AG20443 (cell line): ENCODE measurements at places on chromosomes 7 and 10.

DNA sequence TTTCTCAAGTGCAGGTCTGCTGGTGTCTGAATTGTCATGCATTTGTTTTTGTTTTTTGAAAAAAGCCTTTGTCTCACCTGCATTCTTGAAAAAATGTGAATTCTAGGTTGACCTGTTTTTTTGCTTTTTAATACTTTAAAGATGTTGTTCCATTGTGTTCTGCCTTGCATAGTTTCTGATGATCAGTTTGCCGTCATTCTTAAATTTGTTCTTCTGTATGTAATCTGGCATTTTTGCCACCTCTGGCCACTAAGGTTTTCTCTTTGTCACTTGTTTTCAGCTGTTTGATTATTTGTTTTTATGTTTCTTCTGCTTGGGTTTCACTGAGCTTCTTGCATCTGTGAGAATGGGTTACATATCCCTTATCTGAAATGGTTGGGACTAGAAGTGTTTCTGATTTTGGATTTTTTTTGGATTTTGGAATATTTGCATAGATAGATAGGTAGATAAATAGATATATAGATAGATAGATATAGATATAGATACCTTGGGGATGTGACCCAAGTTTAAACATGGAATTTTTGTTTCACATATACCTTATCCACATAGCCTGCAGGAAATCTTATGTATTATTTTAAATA is 16.5 kb downstream of the MGMT start:
- no peak for DNase-seq

DNA sequence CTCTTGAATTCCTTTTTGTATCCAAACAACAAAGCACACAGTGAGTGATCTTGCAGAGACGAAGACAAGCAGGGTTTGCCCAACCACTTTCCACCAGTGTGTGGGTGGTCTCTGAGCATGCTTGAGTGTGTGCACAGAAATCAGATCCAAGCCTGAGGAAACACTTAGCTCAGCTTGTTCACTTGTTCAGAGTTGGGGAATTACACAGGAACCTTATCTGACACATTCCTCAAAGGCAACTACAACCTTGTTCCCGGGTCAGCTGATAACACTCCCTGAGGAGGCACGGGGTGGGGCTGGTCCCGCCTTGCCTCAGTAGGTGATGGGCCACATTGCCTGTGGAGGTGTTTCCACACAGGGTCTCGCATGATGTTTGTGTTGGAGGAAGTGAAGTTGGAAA is 216.9 kb downstream of the DYNC1I1 start:
- DNase-seq, result no peak

- DNase-seq, result no peak
Observed at GRCh38 chr7:266851-267840, 22.8 kb upstream of the FOXL3 start.

- no peak for DNase-seq
Observed at GRCh38 chr10:9010093-9010492, 955.6 kb downstream of the GATA3 start.

DNA sequence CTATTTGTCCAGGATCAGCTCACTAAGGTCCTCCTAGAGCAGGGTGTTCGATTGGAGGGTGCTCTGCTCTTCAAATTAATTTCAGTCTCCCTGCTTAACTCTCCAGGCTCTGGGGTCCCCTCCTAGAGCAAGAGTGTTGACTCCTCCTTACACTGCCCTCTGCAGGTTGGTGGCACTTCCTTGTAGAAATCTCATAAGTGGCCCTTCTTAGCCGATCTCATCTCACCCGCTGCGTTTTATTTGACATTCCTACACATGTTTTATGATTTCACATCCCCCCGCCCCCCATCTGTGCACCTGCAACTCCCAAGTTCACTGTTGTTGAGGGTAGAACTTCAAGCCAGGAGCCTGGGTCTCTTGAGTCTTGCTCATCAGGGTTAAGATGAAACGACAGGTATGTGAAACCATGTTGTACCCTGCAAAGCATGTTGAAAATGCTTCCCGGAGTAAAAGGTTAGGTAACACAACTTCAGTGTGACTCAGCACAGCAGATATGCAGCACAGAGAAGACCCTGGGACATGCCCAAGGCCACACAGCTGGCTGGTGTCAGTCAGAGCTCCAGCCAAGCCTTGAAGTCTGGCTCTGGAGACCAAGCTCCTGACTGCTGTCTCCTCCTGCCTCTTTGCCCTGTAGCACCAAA is 171.2 kb downstream of the PRKAG2 start:
- DNase-seq, result peak; percentile 73

- DNase-seq, result no peak
Observed at GRCh38 chr7:4172883-4173282, 509.2 kb upstream of the FOXK1 start.

DNA sequence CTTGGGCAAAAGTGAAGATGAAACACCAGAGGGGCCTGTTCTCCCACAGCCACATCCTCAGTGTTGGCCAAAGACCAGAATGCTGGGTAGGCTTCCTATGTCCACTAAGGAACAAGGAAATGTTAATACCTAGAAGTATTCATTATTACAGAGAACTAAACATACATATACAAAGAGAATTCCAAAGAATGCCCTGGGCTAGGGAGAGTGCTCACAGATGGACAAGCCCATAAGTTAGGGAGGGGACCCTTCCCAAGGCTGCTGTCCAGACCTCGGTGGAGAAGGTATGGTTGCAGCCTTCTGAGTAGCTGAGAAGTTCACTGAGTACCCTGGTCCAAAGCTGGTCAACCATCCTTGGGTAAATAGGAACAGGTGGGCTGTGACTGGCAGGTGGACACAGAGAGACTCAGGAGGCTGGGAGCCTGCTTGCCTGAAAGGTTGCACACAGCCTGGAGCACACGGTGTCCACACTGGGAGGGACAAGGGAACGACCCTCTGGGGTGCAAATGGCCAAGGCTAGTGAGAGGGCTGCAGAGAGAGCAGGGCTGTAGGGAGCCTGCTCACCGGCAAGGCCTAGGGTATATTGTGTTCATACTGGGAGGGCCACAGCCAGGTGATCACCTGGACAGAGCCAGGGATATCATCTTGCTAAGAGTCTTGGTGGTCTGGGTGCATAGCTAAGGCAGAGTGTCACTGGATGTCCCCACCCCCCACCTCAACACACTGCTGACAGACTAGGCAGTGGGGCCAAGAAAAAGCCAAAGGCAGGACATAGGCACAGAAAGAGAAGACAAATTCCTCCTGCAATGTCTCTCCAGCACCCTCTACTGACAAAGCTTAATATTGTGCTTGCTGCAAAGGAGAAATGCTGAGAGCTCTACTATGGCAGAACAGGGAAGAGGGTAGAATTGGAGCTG is 40.3 kb downstream of the CPVL start:
- peak; percentile 49 for DNase-seq

GRCh38 chr10:91493313-91493712 is 83.2 kb downstream of the HECTD2 start:
- DNase-seq, result peak; percentile 37

GRCh38 chr7:114548081-114548980 is 133.7 kb downstream of the FOXP2 start:
- no peak for DNase-seq

GRCh38 chr10:59997827-59998525 is 91.6 kb upstream of the CCDC6 start:
- no peak for DNase-seq

- no peak for DNase-seq
Observed at GRCh38 chr10:117168729-117169128, 28.6 kb upstream of the KCNK18 start.

DNA sequence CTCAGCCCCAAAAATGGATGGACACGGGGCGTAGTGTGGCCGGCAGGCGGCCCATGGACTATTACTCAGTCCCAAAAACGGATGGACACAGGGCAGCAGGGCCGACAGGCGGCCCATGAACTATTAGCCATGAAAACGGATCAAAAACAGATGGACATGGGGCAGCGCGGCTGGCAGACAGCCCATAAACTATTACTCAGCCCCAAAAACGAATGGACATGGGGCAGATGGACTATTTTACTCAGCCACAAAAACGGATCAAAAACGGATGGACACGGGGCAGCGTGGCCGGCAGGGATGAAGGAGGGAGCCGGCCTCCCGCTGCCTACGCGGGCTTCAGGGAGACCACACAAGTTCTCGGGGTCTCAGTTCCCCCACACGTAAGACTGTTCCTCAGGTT is 32.9 kb downstream of the GPER1 start:
- no peak for DNase-seq

DNA sequence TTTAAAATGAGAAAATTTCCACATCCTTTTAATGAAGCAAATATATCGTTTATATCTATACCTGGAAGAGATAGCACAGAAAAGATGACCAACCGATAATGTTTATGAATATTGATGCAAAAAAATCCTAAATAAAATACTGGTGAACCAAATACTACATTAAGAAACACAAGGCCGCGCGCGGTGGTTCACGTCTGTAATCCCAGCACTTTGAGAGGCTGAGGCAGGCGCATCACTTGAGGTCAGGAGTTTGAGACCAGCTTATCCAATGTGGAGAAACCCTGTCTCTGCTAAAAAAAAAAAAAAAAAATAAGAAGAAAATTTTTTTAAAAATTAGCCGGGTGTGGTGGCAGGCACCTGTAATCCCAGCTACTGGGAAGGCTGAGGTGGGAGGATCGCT is 25.8 kb downstream of the SHH start:
- DNase-seq, result no peak

- DNase-seq, result peak; percentile 11
Observed at GRCh38 chr7:107051376-107051775, 6.9 kb downstream of the PRKAR2B start.

- DNase-seq, result no peak
Observed at GRCh38 chr10:6176691-6177231, 26.0 kb upstream of the PFKFB3 start.

GRCh38 chr7:94170836-94171235 is 166.7 kb upstream of the BET1 start:
- DNase-seq, result no peak

GRCh38 chr7:123645516-123645915 is 10.2 kb upstream of the LMOD2 start:
- no peak for DNase-seq

DNA sequence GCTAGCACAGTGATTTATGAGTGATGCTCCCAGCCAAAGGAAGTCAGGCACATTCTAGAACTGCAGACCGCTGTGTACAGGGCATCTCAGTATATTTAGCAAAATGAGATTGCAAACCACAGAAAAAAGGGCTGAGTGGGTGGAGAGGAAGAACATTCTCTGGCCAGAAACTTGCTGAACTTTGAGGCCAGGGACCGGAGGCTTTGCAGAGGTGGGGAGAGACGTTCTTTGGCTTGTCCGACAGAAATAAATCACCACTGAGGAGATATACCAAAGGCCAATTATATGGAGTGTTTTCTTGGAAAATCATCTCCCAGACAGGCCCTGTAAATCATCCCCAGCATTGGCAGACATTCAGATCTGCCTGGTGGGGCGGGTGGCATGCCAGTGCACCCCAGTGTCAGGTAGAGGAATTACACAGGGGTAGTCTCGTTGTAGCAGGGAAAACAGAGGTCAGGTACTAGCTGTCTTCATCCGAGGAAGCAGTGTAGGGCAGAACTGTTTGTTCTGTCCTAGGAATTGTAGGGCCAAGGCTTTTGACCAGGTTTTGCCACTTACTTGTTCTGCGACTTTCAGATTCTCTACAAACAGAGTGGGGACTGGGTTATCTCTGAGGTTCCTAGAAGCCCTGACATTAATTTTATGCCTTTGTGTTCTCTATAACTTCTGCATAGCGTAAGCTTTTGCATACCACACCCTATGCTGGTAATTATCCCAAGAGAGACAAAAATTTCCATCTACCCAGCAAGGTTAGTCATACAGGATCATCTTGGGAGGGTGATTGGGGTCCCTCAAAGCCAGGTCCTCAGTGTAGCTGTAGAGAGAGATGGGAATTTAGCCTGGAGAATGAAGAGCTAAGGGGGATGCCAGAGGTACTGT is 655.6 kb downstream of the LRMDA start:
- peak; percentile 67 for DNase-seq

DNA sequence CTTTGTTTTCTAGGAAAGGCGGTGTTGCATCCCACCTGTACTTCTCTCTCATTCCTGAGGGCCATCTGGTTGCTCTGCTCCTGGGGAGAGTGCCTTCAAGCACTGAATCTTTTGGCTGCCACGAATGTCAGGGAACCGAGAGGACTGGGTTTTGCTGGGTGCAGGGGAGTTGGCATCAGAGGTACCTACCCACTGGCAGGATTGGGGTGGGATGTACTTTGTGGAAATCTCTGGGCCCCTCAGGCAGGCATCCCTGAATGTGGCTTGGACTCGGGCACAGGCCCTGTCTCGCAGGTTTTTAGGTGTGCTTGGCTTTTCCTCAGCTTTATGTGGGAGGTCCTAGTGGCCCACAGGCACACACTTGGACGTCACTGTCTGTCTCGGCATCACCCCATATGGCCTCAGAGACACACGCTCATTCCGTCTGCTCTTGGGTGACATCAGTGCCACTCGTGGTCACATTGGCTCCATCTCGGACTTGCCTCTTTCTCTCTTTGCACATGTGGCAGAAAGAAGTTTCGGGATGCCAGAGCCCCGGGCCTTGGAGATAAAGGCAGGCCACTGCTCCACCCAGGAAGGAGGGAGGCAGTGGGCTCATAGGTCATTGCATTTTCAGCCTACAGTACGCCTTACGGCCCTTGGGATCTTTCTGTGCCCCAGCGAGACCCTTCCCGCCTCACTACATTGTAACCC is 325.6 kb downstream of the ZNF716 start:
- DNase-seq, result no peak

DNA sequence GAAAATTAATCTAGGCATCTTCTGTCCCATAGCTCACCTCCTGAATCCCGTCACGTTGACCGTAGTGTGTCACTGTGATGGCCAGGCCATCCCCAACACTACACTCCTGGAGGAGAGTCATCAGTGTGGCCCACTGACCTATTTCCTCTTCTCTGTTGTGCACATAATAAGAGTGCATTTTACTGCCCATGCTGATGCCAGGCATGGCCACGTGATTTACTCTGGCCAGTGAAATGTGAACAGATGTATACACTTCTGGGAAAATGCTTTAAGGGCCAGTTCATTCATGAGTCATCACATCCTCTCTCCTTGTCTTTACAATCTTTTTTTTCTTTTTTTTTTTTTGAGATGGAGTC is 101.9 kb upstream of the PIP4K2A start:
- DNase-seq, result peak; percentile 52

GRCh38 chr7:55963584-55964168 is 709 bp upstream of the NIPSNAP2 start:
- no peak for DNase-seq

- no peak for DNase-seq
Observed at GRCh38 chr10:92231196-92231595, 59.7 kb downstream of the CPEB3 start.

GRCh38 chr10:115659616-115660015 is 566.5 kb downstream of the ATRNL1 start:
- DNase-seq, result no peak

GRCh38 chr7:309586-310228 is 19.7 kb downstream of the FOXL3 start:
- DNase-seq, result no peak

GRCh38 chr7:35781767-35782515 is 18.9 kb upstream of the SEPTIN7 start:
- no peak for DNase-seq
